H1 (cell line): ENCODE measurements at places on chromosomes 7 and 10. TPM values are rescaled to one million over a fixed set of nuclear protein-coding genes. Genes with fewer than 3 reads are reported as not detected.

The ASZ1 gene
- total RNA-seq, result not detected in 2 replicates

DNA sequence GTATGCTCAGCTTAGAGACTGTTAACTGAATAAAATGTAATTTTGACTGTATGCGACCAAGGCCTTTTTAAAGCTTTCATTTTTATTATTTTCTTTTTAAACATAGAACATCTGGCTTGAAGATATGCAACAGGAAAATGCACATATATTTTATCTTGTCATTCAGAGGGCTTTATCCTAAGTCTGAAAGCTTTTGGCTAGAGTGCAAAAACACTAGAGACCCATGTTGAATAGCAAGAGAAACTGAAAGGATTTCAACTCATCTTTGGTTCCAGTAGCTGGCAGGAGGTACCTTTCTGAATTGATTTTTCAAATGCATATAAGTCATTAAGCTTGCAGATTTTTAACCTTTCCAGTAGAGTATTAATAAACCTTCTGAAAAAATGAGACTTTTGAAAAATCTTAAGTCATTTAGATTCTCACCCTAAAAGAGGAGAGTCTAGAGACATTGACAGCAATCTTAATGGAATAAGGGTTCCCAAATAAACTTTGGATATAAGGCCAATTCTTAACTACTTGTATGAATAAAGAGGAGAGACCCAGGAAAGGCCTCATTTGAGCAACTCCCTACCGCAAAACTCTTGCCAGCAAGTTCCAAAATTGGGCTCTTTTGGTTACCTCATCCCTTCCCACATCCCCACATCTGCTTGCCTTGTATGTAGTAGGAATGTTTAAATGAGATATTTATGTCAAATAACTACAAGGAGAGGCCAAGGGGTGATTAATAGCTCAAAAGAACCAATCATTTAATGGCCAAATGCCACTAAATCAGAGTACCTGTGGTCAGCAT is 454.4 kb downstream of the HTR7 start:
- no peak for DNase-seq

The FAM3C gene
- total RNA-seq, result 71.5 and 77.7 TPM in 2 replicates

The ZWINT gene
- 71.2 and 73.4 TPM in 2 replicates for total RNA-seq

The TUBAL3 gene
- total RNA-seq, result not detected in 2 replicates

DNA sequence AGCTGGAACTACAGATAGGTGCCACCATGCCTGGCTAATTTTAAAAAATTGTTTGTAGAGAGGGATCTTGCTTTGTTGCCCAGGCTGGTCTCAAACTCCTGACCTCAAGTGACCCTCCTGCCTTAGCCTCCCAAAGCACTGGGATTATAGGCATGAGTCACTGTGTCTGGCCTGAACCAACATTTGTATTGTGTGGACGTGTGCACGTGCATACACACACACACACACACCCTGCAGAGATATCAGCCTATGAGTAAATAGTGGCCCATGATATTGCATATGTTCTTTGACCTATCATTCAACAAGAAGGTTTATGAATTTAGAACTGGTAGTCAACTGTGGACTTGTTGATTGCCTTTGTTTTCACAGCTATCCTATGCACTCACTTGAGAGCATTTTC is 161.6 kb downstream of the BAMBI start:
- no peak for DNase-seq
